Endothelial cell (in vitro differentiated cells): ENCODE measurements at places on chromosomes 16 and 17. TPM values are rescaled to one million over a fixed set of nuclear protein-coding genes. Genes with fewer than 3 reads are reported as not detected.

The KRTAP1-5 gene
- total RNA-seq = not detected

The SLC38A8 gene
- not detected for total RNA-seq

The FNDC8 gene
- total RNA-seq = not detected

The HCRT gene
- total RNA-seq = not detected

The ABCC12 gene
- total RNA-seq = 0.31 TPM

The NOD2 gene
- 0.51 TPM for total RNA-seq

The CD68 gene
- 1.6 TPM for total RNA-seq

The SGSH gene
- 76.0 TPM for total RNA-seq

The SLC12A3 gene
- not detected for total RNA-seq

The IL34 gene
- 1.6 TPM for total RNA-seq

The OR3A3 gene
- not detected for total RNA-seq

The PIRT gene
- total RNA-seq = not detected

GRCh38 chr17:79622776-79623175 is 11.9 kb upstream of the RBFOX3 start:
- no peak overlapping the region for H3K4me3 ChIP-seq
- H3K27ac ChIP-seq = no peak overlapping the region

DNA sequence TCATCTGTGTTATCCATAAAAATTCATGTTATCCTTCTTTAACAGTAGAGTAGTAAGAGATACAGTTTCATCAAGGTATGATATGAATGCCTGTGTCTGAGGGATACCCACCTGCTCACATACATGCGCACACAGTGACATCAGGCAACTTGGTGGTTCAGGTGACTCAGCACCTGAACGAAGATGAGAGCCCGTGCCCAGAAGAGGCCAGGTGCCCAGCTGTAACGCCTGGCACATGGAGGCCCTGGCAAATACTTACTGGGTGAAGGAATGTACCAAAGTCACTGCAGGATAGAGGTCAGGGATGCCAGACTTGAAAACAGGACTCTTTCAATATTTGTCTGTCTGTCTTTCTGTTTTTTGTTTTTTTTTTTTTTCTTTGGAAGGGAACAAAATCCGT is 72.6 kb upstream of the LGALS9 start:
- H3K4me1 ChIP-seq = peaks cover 19% of the 10 kb centered on the region
- DNase-seq = no peak
- H3K4me3 ChIP-seq = peak overlapping the region; percentile 13
- no peak overlapping the region for H3K27ac ChIP-seq
- H3K36me3 ChIP-seq = peaks cover 36% of the 10 kb centered on the region
- H3K27me3 ChIP-seq = peaks cover 14% of the 10 kb centered on the region

DNA sequence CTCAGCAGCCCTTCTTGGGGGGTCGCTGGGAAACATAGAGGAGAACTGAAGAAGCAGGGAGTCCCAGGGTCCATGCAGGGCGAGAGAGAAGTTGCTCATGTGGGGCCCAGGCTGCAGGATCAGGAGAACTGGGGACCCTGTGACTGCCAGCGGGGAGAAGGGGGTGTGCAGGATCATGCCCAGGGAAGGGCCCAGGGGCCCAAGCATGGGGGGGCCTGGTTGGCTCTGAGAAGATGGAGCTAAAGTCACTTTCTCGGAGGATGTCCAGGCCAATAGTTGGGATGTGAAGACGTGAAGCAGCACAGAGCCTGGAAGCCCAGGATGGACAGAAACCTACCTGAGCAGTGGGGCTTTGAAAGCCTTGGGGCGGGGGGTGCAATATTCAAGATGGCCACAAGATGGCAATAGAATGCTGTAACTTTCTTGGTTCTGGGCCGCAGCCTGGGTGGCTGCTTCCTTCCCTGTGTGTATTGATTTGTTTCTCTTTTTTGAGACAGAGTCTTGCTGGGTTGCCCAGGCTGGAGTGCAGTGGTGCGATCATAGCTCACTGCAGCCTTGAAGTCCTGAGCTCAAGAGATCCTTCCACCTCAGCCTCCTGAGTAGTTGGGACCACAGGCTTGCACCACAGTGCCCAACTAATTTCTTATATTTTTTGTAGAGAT is 3.4 kb downstream of the STH start:
- peaks cover 6% of the 10 kb centered on the region for H3K4me1 ChIP-seq
- H3K4me3 ChIP-seq = no peak overlapping the region
- H3K27me3 ChIP-seq = peaks cover 6% of the 10 kb centered on the region
- no peaks in the 10 kb centered on the region for H3K36me3 ChIP-seq
- peak; percentile 80 for DNase-seq
- H3K27ac ChIP-seq = no peak overlapping the region

DNA sequence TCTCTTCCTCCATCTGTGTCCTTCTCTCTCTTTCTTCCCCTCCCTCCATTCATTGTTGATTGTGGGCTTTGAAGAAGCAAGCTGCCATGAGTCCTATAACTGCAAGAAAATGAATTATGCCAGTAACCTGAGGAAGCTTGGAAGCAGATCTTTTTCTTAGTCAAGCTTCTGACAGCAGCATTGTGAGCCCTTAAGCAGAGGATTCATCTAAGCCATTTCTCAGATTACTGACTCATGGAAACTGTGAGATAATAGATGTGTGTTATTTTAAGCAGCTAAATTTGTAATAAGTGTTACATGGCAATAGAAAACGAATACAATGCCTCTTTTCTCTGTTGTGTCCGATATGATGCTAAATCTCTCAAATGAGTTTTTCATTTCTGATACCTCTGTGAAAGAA is 1109.7 kb downstream of the CDH11 start:
- no peak for DNase-seq
- no peak overlapping the region for H3K27ac ChIP-seq
- no peak overlapping the region for H3K4me3 ChIP-seq
- no peaks in the 10 kb centered on the region for H3K36me3 ChIP-seq
- no peaks in the 10 kb centered on the region for H3K4me1 ChIP-seq

- H3K4me3 ChIP-seq = no peak overlapping the region
- DNase-seq = no peak
- H3K36me3 ChIP-seq = peaks cover 19% of the 10 kb centered on the region
- H3K4me1 ChIP-seq = peaks cover 16% of the 10 kb centered on the region
Measured at GRCh38 chr17:75008373-75008772, 4.1 kb upstream of the MRPL58 start.

DNA sequence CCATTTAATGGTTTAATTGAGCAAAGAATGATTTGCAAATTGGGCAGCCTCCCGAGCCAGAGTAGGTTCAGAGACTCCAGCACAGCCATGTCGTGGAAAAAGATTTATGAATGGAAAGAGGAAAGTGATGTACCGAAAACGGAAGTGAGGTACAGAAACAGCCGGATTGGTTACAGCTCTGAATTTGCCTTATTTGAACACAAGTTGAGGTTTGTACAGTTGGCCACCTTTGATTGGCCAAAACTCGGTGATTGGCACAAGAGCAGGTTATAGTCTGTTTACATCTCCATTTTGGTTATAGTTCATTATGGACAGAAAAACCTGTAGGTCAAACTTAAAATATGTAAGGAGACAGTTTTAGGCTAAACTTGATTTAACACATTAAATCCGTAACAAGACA is 44.5 kb downstream of the TENT4B start:
- H3K4me1 ChIP-seq = no peaks in the 10 kb centered on the region
- no peak overlapping the region for H3K4me3 ChIP-seq
- H3K36me3 ChIP-seq = no peaks in the 10 kb centered on the region
- H3K27me3 ChIP-seq = no peaks in the 10 kb centered on the region

DNA sequence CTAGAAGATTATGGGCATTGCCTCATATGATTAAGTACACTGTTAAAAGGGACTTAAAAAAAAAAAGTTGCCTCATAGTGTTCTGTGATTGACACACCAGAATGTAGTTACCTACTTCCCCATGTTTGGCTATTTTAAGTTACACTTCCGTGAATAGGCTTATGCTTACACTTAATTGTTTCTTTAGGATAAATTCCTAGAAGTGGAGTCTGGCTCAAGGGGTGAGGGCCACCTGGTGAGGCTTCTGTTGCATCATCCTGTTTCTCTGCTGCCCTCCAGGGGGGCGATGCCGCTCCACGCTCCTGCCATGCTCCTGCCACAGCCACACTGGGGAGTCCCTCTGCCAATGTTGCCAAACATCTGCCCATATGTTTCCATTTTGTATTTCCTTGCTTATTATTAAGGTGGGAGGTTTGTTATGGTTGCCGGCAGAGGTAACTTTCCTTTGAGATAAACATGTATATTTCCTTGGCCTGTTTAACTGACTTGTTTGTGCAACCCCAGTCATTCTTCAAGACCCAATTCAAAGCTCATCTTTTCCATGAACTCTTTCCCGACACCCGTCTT is 73.1 kb downstream of the KSR1 start:
- peaks cover 1% of the 10 kb centered on the region for H3K27me3 ChIP-seq
- H3K27ac ChIP-seq = no peak overlapping the region
- no peaks in the 10 kb centered on the region for H3K36me3 ChIP-seq
- H3K4me3 ChIP-seq = no peak overlapping the region
- peaks cover 23% of the 10 kb centered on the region for H3K4me1 ChIP-seq

GRCh38 chr16:4984174-4984990 is 26.3 kb downstream of the SEC14L5 start:
- no peaks in the 10 kb centered on the region for H3K36me3 ChIP-seq
- H3K4me1 ChIP-seq = no peaks in the 10 kb centered on the region
- no peak overlapping the region for H3K27ac ChIP-seq

DNA sequence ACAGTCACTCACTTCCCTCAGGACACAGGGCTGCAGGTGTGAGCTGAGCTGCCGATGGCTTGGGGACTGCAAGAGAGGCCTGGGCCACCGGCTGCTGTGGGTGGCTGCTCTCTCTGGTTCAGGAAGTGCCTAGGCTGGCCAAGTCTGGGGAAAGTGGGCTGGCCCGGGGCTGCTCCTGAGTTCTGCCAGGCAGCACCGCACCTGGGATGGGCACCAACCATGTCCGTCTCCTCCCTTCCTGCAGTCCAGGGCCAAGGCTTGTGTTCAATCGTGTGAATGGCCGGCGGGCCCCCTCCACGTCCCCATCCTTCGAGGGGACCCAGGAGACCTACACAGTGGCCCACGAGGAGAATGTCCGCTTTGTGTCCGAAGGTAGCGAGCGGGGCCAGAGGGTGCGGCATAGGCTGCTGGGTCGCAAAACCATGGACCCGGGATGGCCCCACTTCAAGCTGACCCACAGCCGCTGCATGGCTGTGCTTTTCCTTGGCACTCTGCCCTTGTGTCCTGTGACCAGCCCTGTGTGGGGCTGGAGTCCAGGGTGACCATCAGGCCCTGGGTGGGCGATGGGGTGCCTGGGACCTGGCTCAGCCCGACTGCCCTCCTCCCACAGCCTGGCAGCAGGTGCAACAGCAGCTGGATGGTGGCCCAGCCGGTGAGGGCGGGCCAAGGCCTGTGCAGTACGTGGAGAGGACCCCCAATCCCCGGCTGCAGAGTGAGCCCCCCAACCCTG is 1.8 kb upstream of the WDR90 start:
- no peak overlapping the region for H3K27ac ChIP-seq
- H3K4me1 ChIP-seq = no peaks in the 10 kb centered on the region
- no peaks in the 10 kb centered on the region for H3K36me3 ChIP-seq
- no peak for DNase-seq
- no peak overlapping the region for H3K4me3 ChIP-seq

DNA sequence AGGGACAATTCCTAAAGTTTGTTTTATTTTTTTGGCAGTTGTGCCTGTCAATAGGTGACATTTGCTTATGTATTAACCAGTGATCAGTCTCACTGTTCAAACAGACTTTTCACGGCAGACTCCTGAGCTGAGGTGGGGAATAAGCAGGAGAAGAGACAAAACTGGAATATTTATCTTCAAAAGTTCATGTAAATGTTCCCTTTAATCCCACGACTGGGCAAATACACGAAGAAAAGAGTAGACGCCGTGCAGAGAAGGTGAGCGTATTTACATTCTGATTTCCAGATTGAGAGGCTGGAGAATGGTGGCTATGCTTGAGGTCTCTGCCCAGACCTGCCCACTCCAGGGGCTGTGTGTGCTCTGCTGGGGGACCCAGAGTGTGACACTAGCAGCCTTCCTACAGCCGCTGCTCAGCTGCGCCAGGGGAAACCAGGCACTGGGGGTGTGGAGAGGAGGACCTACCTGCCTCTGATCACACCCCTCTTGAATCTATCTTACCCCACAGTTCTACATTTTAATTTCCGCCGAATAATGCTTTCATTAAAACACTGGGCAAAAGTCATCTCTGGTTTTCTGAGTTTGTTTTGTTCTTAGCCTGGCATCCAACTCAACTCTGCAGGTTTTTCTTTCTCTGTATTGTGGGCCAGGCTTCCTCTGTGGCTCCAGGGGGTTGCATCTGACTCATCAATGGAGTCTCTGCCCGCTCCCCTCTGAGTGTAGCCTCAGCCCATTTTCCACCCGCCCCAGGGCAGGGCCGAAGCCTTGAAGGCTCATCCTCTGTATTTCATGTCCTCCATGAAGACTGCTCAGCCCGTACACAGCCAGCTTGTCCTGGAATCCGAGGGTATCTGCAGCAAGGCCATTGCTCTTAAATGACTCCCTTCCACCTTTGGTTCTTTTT is 237.1 kb downstream of the NTN1 start:
- no peak overlapping the region for H3K4me3 ChIP-seq
- H3K36me3 ChIP-seq = no peaks in the 10 kb centered on the region

- H3K27ac ChIP-seq = peak overlapping the region; percentile 50
- peaks cover 6% of the 10 kb centered on the region for H3K27me3 ChIP-seq
- no peaks in the 10 kb centered on the region for H3K36me3 ChIP-seq
Measured at GRCh38 chr16:12802048-12802447, 1.6 kb downstream of the CPPED1 start.

GRCh38 chr17:4205917-4206316 is 57.9 kb downstream of the ANKFY1 start:
- H3K36me3 ChIP-seq = peaks cover 29% of the 10 kb centered on the region
- H3K4me3 ChIP-seq = peak overlapping the region; percentile 68
- H3K27me3 ChIP-seq = no peaks in the 10 kb centered on the region
- no peak for DNase-seq

- H3K27ac ChIP-seq = no peak overlapping the region
- peaks cover 13% of the 10 kb centered on the region for H3K27me3 ChIP-seq
- no peak for DNase-seq
- no peaks in the 10 kb centered on the region for H3K36me3 ChIP-seq
Measured at GRCh38 chr17:81536299-81537290, 8.4 kb downstream of the FSCN2 start.

DNA sequence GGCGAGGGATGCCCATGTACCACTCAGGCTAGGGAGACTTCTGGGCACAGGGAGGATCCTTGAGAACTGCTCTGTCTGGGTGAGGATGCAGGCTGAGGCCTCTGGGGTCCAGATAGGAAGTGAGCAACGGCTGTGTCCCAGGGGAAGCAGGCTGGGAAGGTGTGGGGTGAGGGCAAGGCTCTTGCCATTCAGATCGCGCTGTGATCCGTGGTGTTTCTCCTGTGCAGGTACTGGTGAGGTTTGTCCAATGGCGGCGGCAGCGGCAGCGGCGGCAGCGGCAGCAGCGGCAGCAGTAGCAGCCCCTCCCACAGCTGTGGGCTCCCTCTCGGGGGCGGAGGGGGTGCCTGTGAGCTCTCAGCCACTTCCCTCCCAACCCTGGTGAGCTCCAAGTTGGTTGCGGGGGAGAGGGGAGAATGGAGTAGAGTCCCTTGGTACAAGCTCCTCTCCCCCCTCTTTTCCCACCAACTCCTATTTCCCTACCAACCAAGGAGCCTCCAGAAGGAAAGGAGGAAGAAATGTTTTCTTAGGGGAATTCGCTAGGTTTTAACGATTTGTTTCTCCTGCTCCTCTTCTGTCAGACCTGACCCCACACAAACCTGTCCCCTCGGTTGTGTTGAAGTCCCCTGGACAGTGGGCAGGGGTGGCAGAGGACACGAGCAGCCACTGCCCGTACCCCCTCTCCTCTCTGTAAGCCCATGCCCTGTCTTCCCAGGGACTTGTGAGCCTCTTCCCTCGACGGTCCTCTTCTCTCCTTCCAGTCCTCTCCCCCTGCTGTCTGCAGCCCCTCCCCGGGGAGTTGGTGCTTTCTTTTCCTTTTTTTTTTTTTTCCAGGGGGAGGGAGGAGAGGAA is 1.9 kb upstream of the PRRT2 start:
- peaks cover 32% of the 10 kb centered on the region for H3K27me3 ChIP-seq
- peaks cover 9% of the 10 kb centered on the region for H3K36me3 ChIP-seq
- peaks cover 52% of the 10 kb centered on the region for H3K4me1 ChIP-seq
- peak overlapping the region; percentile 86 for H3K4me3 ChIP-seq
- peak overlapping the region; percentile 86 for H3K27ac ChIP-seq
